Activated CD8-positive, alpha-beta T cell treated with anti-CD3 and anti-CD28 coated beads, Interleukin-2, amount 10 ng/mL, durations not matched to agents 7 days and 5 days (primary cell): ENCODE measurements at places on chromosomes 3 and 15. TPM values are rescaled to one million over a fixed set of nuclear protein-coding genes. Genes with fewer than 3 reads are reported as not detected.

- no peaks in the 10 kb centered on the region for H3K36me3 ChIP-seq
- H3K27ac ChIP-seq = no peak overlapping the region
- DNase-seq = no peak
- H3K4me1 ChIP-seq = no peaks in the 10 kb centered on the region
Measured at GRCh38 chr15:96298217-96298616, 32.3 kb upstream of the NR2F2 start.

DNA sequence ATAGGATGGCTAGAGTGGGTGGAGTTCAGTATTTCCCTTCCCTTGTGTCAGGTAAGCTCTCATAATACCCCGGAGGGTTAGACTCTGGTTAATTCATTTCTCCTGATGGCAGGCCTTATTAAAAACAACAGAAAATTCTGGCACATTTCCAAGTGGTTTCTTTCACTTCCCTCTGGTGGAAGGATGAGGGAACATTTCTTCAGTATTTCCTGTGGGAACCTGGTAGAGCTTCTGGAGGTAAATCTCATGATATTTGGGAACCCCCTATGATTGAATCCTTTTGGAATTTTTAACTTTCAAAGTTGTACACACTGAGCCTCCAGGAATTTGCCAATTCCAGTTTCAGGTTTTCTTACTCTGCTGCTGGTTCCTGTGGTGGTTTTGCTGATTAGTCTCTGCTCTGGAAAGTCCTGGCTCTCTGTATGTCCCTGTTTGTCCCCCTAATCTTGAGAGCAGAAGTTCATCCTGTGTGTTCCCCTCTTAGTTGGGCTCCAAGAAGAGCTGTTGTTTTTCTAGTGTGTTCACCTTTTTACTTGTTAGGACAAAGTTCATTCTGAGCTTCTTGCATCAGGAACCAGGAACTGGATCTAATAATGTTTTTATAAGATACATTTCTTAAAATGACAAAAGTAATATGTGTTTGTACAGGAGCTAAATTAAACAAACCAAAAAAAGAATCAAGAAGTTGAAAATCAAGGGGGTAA, 12.1 kb downstream of the CHRNA7 start:
- H3K27me3 ChIP-seq = peaks cover 13% of the 10 kb centered on the region
- H3K4me3 ChIP-seq = no peak overlapping the region
- H3K4me1 ChIP-seq = no peaks in the 10 kb centered on the region
- H3K27ac ChIP-seq = no peak overlapping the region
- DNase-seq = no peak

DNA sequence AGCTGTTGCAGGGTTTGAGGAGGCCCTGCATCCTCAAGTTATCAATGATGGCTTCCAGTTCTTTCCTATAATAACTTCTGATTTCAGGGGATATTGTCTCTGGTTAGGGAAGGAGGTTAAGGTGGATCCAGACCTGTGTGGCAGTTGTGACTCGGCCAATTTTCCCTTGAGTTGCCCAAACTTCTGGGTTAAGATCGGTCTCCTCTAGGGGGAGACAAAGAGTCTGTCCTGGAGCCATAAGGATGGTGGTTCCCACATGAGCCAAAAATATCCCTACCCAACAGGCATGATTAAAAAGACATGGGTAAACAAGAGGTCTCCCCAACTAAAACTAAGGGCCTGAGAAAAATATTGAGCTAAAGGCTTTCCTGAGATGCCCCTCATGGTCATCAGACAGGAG, 227.5 kb upstream of the MDFIC2 start:
- no peaks in the 10 kb centered on the region for H3K36me3 ChIP-seq
- no peak overlapping the region for H3K4me3 ChIP-seq
- no peaks in the 10 kb centered on the region for H3K4me1 ChIP-seq
- DNase-seq = no peak
- H3K27ac ChIP-seq = no peak overlapping the region
- peaks cover 14% of the 10 kb centered on the region for H3K27me3 ChIP-seq

DNA sequence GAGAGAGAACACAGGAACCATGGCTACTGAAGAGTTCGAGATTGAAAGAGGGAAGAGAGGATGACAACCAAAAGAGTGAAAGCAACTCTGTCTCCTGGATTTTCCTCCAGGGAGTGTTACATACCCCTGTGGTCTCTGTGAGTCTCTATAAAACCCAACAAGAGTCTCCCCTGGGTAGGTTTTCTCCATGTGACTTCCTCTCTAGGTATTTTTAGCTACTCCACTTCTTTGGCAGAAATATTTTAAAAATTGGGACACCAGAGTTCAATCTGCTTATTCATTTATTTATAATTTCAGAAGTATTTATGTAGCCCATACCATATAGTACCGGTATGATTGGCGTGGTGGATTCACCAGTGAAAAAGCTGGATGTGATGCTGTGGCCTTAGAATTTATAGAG, 671.7 kb upstream of the NR2F2 start:
- no peak overlapping the region for H3K4me3 ChIP-seq
- DNase-seq = no peak
- H3K4me1 ChIP-seq = no peaks in the 10 kb centered on the region
- H3K36me3 ChIP-seq = no peaks in the 10 kb centered on the region

DNA sequence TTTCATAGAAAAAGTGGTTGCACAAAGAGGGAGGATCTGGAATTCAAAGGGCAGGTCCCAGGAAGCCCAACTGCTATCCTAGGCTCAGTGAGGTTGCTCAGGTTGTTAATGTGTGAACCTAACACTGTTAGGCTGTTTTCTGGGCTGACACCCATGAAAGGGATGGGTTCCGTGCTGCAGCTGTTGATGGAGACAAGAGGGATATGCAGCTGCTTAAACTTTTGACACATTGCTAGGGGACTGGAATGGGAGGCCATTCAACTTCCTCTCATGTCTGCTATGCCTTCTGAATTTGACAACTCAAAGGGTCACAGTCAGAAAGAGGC, 198.0 kb upstream of the NR2E3 start:
- no peak for DNase-seq
- no peaks in the 10 kb centered on the region for H3K36me3 ChIP-seq
- no peak overlapping the region for H3K4me3 ChIP-seq
- peaks cover 11% of the 10 kb centered on the region for H3K27me3 ChIP-seq

- H3K27ac ChIP-seq = peak overlapping the region; percentile 95
- peak; percentile 61 for DNase-seq
- peak overlapping the region; percentile 93 for H3K4me3 ChIP-seq
- H3K27me3 ChIP-seq = no peaks in the 10 kb centered on the region
Measured at GRCh38 chr3:101725194-101725889, 928 bp downstream of the CEP97 start.

- no peak overlapping the region for H3K4me3 ChIP-seq
- DNase-seq = no peak
- H3K4me1 ChIP-seq = no peaks in the 10 kb centered on the region
- no peak overlapping the region for H3K27ac ChIP-seq
- no peaks in the 10 kb centered on the region for H3K27me3 ChIP-seq
Measured at GRCh38 chr3:127044996-127045395, 62.1 kb downstream of the PLXNA1 start.

RBP2 gene
- total RNA-seq = not detected
